ENCODE measurements at places on chromosomes 11 and 22. TPM values are rescaled to one million over a fixed set of nuclear protein-coding genes. Genes with fewer than 3 reads are reported as not detected.

Gene EED
- polyA plus RNA-seq = 17.7 TPM

DNA sequence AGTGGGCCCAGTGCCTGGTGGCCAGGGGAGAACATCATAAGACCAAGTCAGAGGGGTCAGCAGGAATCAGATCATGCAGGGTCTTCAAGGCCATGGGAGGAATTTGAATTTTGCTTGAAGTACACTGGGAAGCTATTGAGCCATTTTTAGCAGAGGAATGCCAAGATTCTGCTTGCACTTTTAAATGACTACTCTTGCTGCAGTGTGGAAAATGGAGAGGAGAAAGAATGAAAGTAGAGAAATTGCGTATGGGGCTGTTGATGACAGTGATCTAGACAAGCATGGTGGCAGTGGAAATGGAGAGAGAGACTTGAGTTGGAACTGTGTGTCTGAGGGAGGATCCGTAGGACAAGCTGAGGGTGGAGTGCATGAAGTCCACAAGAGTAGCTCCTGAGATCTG is 128.1 kb downstream of the WNT7B start:
- DNase-seq = no peak

Gene CDK2AP2
- 23.6 TPM for polyA plus RNA-seq

DNA sequence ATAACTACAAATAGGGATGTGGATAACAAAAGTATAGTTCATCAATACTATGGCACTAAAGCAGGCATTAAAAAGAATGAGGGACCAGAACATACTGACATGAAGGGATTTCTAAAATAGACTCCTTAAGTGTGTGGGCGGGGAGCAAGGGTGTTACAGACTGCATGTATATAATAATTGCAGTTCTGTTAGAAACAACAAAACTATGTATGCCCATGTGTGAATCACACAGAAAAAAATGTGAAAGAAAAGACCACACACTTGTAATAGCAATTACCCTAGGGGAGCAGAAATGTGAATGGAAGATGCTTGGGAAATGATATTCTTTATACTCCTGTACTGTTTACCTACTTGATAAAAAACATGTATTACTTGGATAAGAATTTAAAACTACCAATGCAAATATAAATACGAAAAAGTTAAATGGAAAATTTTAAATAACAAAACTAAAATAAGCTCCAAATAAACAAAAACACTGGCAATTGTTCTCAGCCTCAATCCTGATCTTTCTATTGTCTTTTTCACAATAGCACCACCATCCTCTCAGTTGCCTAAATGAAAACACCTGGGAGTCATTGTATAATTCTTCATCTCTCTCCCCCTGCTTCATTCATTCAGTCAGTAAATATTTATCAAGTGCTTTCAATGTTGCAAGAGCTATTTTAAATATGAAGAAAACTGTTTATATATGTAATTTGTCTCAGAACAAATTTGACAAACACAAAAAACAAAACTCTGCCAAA is 129.8 kb downstream of the FCHSD2 start:
- DNase-seq = no peak

Gene VSIG2
- 1.0 TPM for polyA plus RNA-seq

Gene ANO1
- polyA plus RNA-seq = 5.5 TPM

GRCh38 chr22:44546686-44547310 is 48.8 kb upstream of the RTL6 start:
- no peak for DNase-seq

Gene WNT7B
- polyA plus RNA-seq = 0.12 TPM

DNA sequence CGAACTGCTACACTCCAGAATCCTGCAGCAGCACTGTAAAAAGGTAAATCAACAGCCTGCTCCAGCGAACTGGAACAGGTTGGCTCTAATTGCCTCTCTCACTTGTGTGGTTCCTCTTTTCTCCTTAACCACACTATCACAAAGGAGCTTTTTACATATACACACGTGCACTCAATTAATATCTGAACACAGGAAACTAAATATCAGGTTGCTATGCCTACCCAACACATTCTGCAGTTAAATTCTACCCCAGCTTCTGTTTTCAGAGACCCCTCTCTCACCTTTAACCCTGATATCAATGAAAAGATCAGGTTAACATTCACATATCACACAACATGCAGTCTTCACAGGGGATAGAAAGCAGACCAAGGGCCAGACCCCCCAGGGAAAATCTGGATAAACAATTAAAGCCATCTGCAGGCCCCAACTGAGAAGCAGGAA is 11.0 kb downstream of the RBFOX2 start:
- DNase-seq = no peak

Data from hindlimb muscle (tissue), 1 donor.